ENCODE measurements at places on chromosomes 7 and 10.

DNA sequence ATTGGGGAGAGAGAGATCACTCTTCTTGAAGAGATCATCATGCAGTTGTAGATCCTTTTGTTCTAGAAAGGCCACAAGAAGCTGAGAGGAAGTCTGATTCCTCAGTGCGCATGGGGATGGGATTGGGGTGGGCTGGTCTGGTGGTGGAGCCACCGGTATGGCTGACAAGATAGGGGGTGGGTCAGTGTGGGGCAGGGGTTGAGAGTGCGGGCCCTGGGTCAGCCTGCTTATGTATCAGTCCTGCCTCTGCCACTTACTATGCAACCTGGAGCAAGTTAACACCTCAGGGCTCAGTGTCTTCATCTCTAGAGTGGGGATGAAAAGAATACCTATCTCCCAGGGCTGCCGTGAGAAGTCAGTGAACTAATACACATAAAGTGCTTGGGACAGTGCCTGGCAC lies 8.0 kb downstream of the SMARCD3 start:
- DNase-seq: no peak

DNA sequence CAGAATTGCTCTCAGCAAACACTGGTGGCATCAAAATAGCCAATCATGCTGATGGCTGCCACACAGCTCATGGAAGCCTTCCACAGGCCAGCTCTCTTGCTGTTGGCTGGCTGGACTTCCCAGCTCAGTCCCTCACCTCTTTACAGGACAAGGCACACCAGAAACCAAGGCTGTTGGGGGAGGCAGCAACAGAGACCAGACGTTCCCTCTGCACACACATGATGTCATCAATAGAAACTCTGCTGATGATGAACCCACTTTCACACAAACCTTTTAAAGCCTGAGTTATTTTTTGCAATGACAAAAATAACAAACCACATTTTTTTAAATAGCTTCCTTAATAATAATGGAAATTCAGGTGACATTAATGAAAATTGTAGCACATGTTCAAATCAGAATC lies 300.9 kb upstream of the C7orf33 start:
- no peak for DNase-seq

DNA sequence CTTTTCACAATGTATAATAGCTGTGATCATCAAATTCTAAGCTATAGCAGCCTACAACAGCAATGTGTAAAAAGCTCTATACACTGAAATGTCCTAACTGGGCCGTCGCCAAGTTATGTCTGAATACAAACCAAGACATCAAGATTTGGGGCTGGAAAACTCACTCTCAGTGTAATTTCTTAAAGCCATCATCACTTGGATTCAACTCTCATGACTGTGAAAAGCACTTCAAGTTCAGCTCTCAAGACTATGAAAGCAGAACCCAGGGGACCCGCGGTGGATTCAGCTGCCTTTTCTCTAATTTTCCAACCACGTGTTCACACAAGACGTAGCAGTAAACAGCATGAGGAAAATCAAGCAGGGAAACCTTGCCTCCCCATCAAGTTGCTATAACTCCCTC lies 15.8 kb upstream of the ZNRF2 start:
- no peak for DNase-seq

DNA sequence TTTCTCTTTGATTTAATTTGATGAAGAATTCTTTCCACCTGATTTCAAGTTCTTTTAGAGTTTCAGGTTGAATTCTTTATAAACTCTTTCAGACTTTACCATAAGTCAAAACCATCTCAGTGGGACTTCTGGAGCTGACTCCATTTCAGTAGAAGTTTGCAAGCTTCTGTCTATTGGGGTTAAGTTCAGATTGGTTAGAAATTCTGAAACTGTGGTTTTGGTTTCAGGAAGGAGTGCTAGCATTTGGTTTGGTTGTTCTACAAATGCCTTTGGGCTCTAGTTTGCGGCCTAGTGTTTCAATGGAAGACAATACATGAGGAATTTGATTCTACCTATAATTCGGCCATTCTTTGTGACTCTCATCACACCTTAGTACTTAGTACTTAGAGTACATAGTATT lies 176.8 kb upstream of the RHOBTB1 start:
- no peak for DNase-seq

DNA sequence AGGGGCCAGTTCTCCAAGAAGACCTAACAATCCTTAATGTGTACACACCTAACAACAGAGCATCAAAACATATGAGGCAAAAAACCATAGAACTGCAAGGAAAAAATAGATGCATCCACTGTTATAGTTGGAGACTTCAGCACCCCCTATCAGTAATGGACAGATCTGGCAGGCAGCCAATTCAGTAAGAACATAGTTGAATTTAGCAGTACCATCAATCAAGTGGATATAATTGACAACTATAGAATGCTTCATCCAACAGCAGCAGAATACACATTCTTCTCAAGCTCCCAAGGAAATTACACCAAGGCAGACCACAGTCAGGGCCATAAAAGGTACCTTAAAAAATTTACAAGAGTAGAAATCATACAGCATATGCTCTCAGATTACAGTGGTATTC lies 42.2 kb downstream of the POLL start:
- DNase-seq: no peak

DNA sequence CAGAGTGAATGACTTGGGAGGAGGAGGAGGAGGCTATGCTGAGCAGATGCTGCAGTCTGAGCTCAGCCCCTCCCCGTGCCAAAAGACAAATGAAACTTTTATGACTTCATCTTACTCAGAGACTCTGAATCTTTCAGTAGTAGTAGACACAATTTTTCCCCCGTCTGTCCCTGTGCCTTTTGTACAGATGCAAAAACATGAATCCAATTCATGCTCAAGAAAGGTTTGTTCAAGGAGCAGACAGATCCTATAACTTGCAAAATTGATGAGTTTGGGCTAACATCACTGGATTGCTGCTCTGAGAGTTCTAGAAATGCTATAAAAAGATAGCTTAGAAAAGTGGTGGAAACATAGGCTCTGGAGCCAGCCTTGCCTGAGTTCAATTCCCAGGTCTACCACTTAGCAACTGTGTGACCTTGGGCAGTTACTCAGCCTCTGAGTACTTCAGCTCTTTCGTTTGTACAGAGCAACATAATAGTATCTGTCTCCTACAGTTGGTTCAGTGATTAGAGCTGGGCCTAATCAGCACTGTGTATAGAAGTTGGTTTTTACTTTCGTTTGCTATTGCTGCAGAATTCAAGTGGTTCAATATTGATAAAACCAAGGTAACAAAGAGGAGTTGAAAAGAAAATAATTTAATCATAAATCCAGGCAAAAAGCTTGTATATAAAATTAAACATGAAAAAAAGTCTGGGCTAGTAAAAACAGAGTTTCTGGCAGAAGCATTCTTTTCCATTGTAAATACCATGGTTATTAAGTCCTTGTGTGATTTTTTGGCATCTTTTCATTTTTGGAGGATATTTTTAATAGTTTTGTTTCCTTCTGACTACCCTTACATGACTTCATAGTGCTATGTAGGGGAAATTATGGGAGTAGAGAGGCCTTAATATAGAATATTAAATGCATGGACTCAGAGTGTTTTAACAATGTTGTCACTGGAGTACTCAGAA lies 174.2 kb upstream of the ZNF32 start:
- DNase-seq: no peak

DNA sequence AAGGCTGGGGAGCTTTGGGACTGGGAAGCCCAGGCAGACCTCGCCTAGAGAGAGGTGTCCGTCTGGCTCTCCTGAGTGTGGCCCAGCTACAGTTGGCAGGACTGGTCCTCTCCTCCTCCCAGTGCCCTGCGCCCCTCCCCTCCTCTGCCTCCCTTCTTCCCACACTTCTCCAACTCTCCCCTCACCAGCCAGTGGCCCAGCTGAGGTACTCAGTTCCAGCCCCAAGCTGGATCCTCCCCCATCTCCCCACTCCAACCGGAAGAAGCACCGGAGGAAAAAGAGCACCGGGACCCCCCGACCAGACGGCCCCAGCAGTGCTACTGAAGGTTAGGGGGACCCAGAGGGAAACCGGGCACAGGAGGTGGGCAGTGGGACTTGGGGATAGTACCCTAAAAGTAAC lies 27.7 kb downstream of the GBX1 start:
- no peak for DNase-seq

DNA sequence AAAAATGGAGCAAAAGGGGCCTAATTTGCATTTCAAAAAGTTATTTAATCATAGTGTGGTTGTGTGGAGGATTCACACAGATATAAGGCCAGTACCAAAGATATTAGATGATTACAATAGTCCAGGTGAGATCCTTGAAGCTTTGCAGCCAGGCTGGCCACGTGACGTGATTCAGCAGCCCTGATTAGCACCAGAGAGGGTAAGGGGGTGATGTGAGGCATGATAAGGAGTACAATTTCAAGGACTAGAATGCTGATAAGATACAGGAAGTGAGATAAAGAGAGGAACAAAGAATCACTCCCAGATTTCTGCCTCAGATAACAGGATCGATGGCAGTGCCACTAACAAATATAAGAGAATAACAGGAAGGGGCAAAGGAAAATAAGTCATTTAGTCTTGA lies 108.4 kb upstream of the PALS2 start:
- DNase-seq: no peak

GRCh38 chr10:51246156-51246555 lies 171.9 kb downstream of the PRKG1 start:
- no peak for DNase-seq

DNA sequence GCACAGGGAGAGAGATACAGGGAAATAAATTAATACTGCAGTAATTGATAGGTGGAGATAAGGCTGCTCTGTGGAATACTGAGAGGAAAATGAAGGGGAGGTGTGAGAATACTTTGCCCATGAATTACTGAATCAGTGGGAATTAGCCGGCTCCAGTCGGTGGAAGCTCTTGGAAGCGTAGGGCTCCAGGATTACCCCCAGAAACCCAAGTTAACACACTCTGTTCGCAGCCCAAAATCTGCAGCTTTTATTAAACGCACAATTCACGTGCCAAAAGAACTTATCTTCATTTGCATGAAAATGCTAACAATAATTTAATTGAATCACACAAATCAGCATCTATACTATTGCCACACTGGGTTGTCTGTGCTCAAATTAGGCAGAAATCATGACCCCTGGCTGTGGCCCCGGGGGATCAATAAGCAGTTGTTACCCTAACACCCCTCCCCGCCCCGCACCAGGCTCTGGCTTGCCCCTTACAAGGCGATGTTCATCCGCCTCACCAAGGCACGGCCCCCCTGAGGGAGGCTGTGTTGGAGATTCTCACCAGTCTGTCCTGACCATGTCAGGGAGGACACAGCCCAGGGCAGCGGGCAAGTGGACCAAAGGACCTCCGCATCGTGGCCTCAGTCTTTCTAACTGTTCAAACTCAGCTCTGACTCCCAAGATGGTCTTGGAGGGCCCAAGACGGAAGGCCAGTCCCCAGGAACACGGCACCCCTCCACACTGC lies 48.4 kb upstream of the MGMT start:
- DNase-seq: no peak

GRCh38 chr7:5831196-5831595 lies 49.4 kb upstream of the OCM start:
- DNase-seq: no peak
